Mammary epithelial cell (primary cell): ENCODE measurements at places on chromosomes 11 and 22.

- no peak for DNase-seq
These were observed 145.7 kb downstream of the TRPC6 start for GRCh38 chr11:101438126-101438525.

- peak; percentile 94 for DNase-seq
These were observed 3.7 kb downstream of the SERPIND1 start for GRCh38 chr22:20777420-20778177.

GRCh38 chr11:75597636-75598035 is 35.6 kb downstream of the SERPINH1 start:
- DNase-seq, result peak; percentile 24

- peak; percentile 93 for DNase-seq
These were observed 78.5 kb downstream of the TRAF6 start for GRCh38 chr11:36431429-36432092.

DNA sequence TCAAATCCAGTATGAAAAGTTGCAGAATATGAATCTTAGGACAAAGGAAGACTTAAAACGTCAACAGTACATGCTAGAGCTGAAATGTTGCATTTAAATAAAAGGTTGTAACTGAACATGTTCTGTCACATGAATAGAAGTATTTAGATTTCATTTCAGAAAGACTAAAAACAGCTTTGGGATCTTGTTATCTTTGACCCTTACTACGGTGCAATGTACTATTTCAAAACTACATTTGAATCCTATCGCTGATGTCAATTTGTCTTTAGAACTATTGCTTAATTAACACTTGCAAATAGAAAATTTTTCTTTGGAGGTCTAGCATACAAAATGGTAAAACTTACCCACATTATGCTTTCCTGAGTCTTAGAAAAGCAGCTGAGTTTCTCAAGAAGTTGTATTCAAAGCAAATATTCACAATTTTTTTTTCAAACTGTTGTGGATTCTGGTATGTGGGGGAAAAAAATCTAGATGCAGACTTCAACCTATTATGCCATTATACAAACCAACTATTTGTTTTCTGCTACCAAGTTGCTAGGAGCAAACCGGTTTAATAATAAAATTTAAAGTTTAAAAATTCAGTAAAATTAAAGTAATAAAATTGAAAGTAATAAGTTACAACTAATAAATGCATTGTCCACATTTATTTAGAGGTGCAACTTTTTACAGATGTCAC is 25.4 kb downstream of the CSTF3 start:
- no peak for DNase-seq
